T-cell (primary cell): ENCODE measurements at places on chromosomes 1 and 21.
A peak's percentile ranks its signal among the peaks of the same experiment; 100 is the strongest.

DNA sequence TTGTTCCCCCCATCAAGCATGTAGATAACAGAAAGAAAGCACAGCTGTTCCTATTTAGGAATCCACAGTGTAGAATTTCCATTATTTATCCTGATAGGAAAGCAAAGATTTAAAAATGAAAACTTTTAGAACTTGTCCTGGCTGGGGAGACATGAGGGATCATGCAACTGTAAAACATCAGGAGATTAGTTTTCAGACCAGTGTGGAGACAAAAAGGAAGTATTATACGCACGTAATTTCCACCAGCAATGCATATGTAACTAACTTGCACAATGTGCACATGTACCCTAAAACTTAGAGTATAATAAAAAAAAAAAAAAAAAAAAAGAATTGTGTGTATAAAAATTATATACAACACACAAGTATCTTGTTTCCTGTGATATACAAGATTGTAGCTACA lies 172.4 kb downstream of the NEGR1 start:
- DNase-seq: no peak

DNA sequence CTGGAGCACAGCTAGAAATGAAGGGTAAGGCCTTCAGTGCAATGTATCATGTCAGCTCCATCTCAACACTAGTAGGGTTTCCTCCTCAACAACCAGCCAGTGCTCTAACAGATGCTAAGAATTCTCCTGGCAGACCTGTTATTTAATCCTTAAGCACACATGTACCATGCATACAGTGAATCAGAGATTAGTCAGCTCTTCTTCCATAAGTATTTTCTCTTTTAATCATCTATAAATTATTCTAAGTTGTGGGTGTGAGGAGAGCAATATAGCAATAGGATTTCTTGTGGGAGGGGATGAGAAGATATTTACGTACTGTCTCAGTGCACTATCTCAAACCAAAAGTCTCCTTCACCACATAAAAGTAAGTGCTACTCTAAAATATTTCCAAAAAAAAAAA lies 95.3 kb downstream of the COP1 start:
- DNase-seq: no peak

DNA sequence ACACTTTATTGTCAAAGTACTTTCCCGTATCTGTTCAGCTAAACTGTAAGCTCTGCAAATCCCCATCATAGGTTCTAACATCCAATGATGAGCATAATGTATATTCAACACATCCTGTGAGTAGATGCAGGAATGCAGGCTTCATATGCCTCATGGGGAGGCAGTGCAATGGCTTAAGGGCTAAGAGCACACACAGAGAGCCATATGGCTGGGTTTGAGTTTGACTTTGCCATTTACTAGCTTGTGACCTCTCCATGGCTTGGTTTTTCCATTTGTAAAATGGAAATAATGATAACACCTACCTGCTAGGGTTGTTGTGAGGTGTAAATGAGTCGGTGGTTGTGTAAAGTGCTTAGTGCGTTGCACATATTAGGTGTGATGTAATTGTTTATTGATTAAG lies 13.4 kb downstream of the RCSD1 start:
- DNase-seq: no peak

- no peak for DNase-seq
Measured at GRCh38 chr1:65157546-65157941, 9.5 kb downstream of the AK4 start.

DNA sequence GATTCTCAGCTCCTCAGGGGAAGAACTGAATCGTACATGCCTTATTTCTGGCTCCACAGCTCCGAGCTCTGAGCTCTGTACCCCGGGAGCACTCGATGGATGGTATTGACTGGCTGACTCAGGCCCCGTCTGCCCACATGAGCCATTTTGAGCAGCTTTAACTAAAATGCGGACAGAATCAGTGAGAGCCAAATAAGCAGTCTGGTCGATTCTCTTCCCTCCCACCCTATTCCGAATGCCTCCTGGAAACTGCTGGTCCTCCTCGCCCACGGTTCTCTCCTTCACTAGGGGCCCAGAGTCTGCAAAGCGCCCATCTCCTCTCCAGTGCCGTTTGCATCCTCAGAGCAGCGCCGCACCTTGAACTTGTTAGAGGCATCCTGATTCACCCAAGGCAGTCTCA lies 125.9 kb upstream of the IRF2BP2 start:
- DNase-seq: no peak

GRCh38 chr1:154406572-154406879 lies 1.4 kb downstream of the IL6R start:
- no peak for DNase-seq

- DNase-seq: peak; percentile 28
Measured at GRCh38 chr1:12087797-12088314, 24.8 kb downstream of the TNFRSF8 start.

DNA sequence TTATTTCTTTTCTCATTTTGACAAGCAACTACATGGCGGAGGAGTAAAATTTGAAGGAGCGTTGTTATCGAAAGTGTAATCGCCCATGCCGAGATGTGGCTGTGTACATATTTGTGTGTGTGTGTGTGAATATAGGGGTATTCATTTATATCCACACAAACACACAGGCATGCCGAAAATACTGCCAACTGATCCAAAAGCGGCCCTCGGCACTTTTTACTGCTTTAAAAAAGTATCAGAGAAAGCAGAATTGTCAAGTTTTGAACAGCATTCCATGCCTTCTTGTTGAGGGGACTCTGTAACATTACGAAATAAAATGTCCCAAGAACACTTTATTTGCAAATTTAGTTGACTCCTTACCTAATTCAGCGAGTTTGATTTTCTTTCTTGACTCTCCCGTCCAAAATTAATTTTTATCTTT lies 1.1 kb downstream of the PBX1 start:
- DNase-seq: no peak

DNA sequence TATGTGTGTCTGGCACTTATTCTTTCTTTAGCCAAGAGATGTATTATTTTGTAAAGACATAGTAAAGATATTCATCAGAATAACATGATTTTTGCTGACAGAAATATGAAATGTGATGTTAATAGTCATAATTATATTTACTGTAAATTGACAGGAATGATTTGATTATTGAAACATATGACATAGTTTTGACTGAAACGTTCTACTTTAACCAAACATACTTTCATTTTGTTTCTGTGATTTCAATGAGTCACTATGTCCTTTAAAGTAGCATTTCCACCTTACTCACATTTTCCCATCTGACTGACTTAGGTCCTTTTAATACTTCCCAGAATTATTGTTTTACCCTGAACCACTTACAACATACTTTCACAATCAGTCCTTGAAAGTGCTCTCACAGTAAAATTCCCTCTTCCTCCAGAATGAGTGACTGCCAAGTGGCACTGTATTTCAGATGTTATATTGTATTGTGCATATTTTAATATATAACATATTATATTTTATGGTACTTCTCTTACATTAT lies 437.9 kb downstream of the NCAM2 start:
- no peak for DNase-seq

GRCh38 chr1:151967091-151967490 lies 26.6 kb downstream of the S100A10 start:
- no peak for DNase-seq

- DNase-seq: no peak
Measured at GRCh38 chr1:2201062-2201461, 6.5 kb upstream of the FAAP20 start.

DNA sequence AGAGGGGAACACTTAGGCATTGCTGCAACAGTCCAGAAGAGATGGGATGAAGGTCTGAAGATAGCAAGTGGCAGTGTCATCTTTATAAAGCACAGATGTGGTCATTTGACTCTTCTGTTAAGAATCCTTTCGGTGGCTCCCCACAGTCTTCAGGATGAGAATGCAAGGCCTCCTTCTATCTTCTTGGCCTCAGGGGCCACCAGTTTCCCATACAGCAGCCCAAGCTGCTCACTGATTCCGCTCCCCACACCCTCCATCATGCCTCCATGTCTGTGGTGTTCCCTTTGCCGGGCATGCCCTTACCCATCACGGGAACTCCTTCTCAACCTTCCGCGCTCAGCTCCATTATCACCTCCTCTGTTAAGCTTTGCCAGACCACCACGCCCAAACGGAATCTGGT lies 16.1 kb upstream of the MFSD2A start:
- DNase-seq: no peak

- no peak for DNase-seq
Measured at GRCh38 chr1:23425193-23425494, 596 bp upstream of the TCEA3 start.

GRCh38 chr1:176820391-176821031 lies 344.0 kb downstream of the ASTN1 start:
- no peak for DNase-seq

DNA sequence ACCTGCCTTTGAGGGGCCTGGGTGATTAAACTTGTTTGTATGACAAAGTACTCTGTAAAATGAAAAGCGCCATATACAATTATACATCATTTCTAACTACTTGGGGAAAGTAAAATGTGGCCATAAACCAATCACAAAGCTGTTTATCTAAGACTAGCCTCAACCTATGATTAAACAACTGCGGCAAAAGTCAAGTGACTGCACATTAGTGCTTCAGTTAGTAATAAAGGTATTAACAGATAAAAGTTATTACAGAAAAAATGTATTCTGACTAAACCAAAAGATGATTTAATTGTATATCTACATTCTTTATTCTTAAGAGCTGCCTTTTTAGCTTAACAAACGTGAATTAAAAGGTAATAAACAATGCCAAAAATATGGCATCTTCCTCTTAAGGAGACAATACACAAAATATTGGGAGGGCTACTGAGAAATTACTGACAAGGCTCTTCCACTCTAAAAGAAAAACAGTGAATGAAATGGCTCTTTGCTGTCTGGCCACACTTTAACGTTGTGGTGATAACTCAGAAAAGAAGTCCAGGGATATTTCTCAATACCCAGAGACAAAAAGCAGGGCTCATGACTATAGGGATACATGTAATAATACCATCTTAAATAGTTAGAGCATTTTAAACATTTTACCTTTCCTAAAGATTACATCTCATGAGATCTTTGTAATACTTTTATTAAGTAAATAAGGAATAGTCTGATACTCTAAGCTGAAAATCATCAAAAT lies 8.6 kb downstream of the ARHGAP29 start:
- no peak for DNase-seq

GRCh38 chr1:197986817-197987216 lies 69.6 kb downstream of the LHX9 start:
- DNase-seq: no peak

GRCh38 chr1:193629875-193630274 lies 443.5 kb upstream of the B3GALT2 start:
- DNase-seq: no peak

DNA sequence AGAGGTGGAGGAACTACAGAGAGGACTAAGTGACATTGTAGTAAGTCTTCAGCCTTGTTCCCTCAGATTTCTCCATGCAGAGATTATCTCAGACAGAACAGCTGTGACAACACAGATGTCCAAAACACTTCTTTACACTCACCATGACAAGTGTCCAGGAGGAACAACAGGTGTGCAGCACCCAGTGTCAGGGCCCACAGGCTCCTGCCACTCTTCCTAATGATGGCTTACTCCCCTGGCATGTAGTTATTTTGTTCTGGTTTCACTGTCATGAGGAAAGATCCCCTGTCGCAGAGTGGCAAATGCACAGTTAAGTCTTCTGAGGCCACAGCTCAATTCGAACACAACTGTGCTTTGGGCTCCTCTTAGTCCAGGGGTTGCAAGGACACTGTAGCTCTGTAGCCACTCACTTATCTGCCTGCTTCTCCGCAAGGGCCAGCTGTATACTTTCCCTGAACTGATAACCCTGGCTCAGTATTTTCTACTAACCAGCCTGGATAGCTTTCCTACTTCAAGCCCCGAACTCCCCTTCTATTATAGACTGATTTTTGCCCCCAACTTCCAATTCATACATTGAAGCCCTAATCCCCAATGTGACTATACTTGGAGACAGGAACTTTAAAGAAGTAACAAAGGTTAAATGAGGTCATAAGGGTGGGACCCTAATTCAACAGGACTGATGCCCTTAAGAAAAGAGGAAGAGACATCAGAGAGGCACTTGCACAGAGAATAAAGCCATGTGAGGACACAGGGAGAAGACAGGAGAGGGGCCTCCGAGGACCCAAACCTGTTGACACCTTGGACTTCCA lies 11.1 kb downstream of the PDZK1 start:
- no peak for DNase-seq

DNA sequence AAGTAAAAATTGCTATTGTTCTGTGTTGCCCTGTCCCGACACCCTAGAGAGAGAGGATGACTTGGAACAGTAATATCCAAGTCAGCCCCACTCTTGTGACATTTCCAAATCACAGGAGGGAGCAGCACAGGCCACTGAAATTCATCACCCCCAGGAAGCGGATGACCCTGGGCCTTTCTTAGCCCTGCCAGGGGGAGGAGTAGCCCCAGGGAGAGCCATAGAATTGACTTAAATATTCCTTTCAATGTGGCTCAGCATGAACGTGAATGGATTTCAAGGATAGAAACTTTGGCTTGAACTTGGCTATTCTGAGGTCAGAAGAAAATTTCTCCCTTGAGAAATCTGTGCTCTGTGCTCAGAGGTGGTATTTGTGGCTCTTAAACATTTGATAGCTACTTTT lies 80.6 kb downstream of the CENPF start:
- DNase-seq: no peak

DNA sequence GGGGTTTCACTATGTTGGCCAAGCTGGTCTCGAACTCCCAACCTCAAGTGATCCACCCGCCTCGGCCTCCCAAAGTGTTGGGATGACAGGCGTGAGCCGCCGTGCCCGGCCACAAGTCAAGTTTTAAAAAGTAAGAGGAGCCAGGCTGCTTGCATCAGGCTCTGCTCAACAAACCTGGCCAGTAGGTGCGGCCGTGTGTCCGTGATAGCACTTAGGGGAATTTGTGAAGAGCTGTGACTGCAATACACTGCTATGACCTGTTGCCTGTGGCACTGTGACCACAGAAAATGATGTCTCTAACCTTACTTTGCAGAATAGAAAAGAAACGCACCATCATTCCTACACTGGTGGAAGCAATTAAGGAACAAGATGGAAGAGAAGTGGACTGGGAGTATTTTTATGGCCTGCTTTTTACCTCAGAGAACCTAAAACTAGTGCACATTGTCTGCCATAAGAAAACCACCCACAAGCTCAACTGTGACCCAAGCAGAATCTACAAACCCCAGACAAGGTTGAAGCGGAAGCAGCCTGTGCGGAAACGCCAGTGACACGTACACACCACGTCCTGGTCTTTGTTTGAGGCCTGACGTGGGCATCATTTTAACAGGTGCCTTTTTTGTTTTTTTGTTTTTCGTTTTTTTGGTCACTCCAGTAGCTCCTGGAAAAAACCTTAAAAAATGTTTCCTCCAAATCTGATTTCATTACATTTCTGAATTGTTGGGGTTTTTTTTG lies 16.7 kb downstream of the C1orf174 start:
- DNase-seq: no peak

GRCh38 chr1:184031409-184032107 lies 6.0 kb downstream of the COLGALT2 start:
- no peak for DNase-seq

- DNase-seq: no peak
Measured at GRCh38 chr1:200869376-200869752, 3.4 kb upstream of the GPR25 start.

GRCh38 chr1:6249739-6250689 lies 6.0 kb downstream of the HES3 start:
- DNase-seq: no peak

GRCh38 chr1:97904534-97904933 lies 16.3 kb downstream of the DPYD start:
- no peak for DNase-seq

GRCh38 chr1:921011-921837 lies 2.5 kb upstream of the SAMD11 start:
- no peak for DNase-seq

- no peak for DNase-seq
Measured at GRCh38 chr1:104028416-104029035, 278.8 kb downstream of the AMY1C start.
